Activated CD4-positive, alpha-beta T cell treated with anti-CD3 and anti-CD28 coated beads, Interleukin-2, amount 50 U/mL, for 16 hours (primary cell): ENCODE measurements at places on chromosomes 1 and 21.

GRCh38 chr21:32817208-32817607 is 45.7 kb upstream of the PAXBP1 start:
- DNase-seq = no peak

- no peak for DNase-seq
Observed at GRCh38 chr21:35954066-35954465, 106.3 kb downstream of the SETD4 start.

DNA sequence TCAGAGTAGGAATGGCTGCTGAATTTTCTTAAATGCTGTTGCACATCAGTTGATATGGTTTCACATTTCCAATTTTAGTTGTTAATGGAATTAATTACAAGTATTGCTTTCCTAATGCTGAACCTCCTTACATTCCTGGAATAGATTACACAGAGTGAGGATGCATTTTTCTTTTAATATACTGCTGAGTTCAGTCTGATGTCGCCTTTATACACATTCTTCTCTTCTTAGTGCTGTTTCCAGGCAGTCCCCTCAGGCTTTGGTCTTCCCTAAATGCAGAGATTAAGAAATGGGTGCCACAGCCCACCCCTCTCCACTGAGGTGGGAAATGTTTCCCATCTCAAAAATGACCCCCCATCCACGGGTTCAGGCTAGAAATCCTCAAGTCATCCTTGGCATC is 6.7 kb upstream of the TSPEAR start:
- no peak for DNase-seq

- no peak for DNase-seq
Observed at GRCh38 chr1:40820251-40820797, 36.7 kb downstream of the KCNQ4 start.

DNA sequence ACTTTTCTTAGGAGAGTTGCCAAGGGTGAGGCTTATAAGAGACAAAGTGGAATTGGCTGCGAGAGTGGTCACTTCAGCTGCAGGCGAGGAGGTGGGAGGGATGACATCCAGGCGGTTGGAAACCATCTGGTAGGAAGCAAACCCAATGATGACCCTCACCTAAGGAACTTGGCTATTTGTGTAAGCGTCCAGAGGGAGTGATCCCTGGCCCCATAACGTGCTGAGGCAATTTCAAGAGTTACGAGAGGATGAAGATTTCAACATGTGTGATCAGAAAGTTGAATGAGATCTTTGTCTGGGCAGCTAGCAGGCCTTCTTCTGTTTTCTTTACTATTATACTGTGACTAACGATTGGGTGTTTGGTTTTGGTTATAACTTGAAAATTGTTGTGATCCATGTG is 102.7 kb upstream of the VANGL1 start:
- DNase-seq = no peak

DNA sequence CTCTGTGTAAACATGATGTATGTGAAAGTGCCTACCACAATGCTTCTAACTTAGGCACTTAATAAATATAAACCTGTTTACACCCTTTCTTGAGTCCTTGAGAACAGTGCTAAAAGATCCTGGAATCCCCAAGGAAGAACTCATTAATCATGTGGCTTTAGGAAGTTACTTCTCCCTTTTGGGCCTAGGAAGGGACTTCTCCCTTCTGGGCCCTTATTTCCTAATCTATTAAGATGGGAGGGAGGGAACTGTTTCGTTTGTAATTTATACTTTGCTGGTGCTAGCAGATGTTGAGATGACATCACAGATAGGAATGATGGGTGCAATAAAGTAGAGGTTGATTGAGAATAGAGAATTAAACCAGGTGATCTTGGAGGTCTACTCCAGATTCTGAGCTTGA is 1.2 kb downstream of the BTF3L4 start:
- no peak for DNase-seq

GRCh38 chr1:181140891-181141290 is 52.4 kb downstream of the IER5 start:
- DNase-seq = no peak
